ENCODE measurements at places on chromosomes 2 and 18.
A peak's percentile ranks its signal among the peaks of the same experiment; 100 is the strongest.

DNA sequence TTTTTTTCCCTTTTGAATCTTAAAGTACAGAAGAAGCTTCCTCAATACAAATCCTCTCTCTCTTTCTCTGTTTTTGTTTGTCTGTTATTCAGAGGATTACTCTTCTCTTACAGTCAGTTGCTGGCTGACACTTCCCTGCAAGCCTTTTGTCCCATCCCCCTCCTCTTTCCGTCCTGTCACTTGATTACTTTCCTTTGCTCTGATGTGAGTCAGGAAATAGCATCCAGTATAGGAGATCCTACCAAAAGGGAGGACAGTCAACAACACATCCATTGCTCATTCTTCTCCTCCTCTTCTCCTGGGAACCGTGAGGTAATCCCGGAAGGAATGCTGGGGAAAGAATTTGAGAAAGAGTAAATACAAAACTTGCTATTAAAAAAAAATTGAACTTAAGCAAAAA lies 79.3 kb upstream of the SCN7A start:
- peak; percentile 93 for DNase-seq

DNA sequence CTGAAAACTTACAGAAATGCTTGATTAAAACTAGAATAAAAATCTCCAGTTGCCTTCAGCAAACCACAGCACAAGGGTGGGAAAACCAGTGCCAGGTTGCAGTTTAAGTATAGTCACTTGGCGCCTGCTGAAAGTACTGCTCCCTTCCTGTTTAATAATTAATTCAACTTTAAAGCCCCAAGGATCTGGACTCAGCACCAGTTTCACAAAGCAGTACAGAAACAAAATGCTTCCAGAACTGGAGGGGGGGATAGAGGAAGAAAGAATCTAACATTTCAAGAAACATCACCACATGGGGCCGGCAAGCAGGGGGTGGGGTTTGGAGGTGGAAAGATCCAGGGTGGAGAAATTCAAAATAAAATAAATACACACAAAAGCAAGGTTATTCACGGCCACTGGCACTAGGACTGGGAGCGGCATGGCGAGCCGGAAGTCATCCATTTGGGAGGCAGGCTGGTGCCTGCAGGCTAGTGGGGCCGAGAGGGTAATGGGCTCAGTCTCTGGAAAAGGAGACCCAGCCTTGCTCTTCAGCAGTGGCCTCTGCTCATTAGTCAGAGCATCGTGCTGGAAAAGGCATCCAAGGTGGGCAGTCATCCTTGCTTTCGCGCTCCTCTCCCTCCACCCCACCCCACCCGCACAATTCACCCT lies 85.8 kb downstream of the POU3F3 start:
- no peak for DNase-seq

- DNase-seq = no peak
Observed at GRCh38 chr2:225233234-225233633, 166.3 kb upstream of the NYAP2 start.

- DNase-seq = peak; percentile 63
Observed at GRCh38 chr2:170815746-170816503, 762 bp upstream of the GAD1 start.

DNA sequence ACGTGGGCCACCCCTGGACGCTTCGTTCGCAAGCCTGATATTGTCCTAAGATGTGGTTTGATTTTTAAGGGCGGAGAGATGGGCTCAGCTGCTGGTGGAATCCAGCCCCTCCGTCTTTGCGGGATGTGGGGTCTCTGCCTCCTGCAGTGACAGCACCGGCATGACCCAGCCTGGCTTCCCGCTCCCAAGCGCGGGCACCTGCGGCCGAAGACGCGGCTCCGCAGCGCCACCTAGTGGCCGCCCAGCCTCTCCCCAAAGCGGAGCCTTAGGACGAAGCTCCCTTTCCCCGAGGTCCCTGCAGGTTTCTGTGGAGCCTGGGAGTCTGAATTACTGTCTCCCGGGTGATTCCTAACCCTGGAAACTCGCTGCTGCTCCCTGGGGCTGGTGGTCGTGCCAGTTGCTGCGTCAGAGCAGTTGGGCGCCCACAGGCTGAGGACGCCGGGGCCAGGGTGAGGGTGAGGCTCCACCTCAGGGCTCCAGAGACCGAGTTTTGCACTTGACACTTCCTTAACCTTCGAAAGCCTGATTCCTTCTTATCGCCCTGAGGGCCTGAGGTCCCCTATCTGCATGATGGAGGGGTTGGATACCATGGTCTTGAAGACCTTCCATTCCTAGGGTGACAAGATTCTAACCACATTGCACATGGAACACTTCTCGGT lies 137.5 kb downstream of the TPO start:
- peak; percentile 40 for DNase-seq

GRCh38 chr2:9333591-9334171 lies 89.6 kb downstream of the ITGB1BP1 start:
- DNase-seq = peak; percentile 82

DNA sequence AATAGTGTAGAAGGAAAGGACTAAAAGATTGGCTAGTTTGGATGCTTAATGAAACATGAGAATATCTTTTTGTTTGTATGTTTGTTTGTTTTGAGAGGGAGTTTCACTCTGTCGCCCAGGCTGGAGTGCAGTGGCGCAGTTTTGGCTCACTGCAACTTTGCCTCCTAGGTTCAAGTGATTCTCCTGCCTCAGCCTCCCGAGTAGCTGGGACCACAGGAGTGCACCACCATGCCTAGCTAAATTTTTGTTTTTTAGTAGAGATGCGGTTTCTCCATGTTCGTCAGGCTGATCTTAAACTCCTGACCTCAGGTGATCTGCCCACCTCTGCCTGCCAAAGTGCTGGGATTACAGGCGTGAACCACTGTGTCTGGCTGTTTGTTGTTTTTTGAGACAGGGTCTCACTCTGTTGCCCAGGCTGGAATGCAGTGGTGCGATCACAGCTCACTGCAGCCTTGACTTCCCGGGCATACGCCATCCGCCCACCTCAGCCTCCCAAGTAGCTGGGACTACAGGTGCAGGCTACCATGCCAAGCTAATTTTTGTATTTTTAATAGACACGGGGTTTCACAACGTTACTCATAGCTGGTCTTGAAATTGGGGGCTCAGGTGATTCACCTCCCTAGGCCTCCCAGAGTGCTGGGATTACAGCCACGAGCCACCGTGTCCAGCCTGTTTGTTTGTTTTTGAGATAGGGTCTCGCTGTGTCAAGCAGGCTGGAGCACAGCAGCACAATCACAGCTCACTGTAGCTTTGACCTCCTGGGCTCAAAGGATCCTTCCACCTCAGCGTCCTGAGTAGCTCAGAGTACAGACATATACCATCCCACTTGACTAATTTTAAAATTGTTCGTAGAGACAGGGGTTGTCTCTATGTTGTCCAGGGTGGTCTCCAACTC lies 209.2 kb downstream of the MYCN start:
- no peak for DNase-seq

DNA sequence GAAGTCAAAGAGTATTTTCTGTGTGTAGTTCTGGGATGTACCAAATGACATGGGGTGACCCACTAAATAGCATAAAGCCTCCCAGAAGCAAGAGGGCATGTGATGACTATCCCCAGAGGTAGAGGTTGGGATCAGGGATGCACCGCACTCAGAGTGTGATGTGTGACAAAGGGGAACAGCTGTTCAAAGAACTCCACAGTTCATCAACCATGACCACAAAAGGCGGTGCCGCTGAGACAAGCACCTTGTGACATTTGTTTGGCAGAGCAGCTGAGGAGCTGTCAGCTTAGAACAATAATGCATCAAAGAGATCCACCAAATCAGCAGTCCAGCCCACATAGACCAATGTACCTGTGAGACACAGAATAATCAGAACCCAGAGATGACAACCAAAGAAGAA lies 81.3 kb downstream of the VWC2L start:
- DNase-seq = no peak

DNA sequence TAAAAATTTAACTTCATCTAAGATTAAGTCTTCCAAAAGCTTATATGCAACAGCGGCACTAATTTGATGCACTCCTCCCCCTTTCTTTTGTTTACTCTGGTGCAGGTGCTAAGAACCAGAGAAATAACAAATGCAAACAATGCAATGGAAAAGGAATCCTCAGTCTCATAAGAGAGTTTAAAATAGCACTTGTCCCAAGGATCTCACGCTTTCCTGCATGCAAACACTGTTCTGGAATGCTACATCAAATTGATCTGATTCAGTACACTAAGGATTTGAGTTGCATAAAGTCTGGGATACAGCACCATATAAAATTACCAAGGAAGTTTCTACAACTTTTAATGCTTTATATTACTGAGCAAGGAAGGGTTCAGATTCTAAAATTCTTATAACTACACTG lies 50.5 kb downstream of the SEPTIN10 start:
- DNase-seq = peak; percentile 25

DNA sequence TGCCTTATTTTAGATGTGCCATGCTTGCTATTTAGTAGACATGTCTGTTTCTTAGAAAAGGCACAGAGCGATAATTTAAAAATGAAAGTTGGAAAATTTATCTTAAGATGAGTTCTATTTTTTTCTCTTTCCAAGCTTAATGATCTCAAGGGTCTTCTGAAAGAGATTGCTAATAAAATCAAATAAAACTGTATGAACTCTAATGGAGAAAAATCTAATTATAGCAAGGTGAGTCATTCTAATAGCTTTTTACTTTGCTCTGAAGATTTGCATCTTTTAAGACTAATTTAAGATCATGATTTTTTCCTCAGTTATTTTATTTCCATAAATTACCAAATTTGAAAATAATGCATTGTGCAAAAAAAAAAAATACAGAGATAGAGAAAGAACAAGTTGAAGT lies 36.1 kb upstream of the SPP2 start:
- no peak for DNase-seq

DNA sequence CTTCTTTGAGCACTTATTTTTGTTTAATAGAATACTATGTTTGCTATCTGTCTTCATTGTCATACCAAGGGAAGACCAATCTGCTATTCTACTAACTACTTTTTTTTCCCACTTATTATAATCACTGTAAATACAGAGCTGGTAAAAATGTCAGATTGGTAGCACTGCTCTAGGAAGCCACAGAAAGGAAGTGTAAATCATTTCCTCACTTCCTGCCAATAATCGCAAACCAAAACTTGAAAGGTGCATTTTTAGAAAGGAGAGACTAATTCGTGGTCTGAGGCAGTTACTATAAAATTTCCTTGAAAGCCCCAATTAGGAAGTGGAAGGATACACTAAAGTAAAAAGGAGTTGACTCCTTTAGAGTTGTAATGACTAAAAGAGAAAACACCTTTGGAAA lies 13.9 kb upstream of the THSD7B start:
- no peak for DNase-seq

GRCh38 chr2:158518084-158518483 lies 61.3 kb downstream of the PKP4 start:
- DNase-seq = no peak

DNA sequence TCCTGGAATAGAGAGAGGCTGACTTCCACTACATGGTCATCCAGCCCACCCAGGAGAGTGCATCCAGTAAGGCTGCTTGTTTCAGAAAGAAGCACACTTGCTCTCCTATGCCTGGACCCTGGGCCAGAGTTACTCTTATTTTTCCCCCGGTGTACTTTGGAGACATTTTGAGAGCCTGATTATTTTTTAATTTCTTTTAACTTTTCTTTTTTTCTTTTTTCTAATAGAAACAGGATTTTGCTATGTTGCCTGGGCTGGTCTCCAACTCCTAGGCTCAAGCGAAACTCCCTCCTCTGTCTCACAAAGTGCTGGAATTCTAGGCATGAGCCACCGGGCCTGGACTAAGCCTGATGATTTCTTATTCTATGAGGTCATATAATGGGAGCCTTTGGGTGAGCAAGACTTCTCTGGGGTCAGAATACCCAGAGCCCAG lies 62.2 kb downstream of the RPL37A start:
- DNase-seq = no peak

- no peak for DNase-seq
Observed at GRCh38 chr18:6434987-6435709, 20.4 kb upstream of the L3MBTL4 start.

GRCh38 chr18:14962626-14963025 lies 214.7 kb downstream of the ANKRD30B start:
- DNase-seq = no peak

DNA sequence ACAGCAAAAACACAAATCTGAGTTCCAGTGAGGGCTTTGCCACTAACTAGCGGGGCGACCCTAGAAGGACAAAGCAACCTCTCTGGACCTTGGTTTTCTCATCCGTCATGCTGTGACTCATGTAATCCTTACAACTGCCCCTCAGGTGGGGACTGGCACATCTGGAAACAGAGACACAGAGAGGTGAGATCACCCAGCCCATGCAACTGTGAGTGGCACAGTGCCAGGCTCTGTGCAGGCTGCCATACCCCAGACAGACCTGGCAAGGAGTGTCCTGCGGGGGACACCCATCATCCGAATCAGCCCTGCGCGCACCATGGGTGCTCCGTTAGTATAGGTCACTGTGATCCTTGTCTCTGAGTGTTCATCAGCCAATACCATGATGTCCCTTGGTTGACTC lies 198.3 kb downstream of the SMAD7 start:
- no peak for DNase-seq

Measured in NCI-H460 (cell line).